ENCODE measurements at places on chromosomes 4 and X. TPM values are rescaled to one million over a fixed set of nuclear protein-coding genes. Genes with fewer than 3 reads are reported as not detected.

DNA sequence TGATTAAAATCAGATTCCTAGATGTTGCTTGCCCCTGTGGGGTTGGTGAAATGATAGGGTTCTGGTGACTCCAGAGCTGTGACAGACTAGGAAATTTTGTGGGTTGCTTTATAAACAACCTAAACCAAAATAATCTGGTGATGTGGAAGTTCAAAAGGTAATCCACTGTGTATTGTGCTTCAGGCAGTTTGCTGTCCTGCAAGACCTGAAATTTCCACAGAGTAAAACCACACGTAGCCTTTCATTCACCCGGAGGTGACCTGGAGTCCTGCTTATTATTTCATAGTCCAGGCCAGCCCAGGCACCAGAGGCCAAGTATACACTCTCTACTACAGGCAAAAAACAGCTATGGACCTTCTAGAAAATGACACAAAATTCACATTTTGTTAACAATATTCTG lies 114.6 kb upstream of the CBR4 start:
- peaks cover 89% of the 10 kb centered on the region for H3K36me3 ChIP-seq
- no peaks in the 10 kb centered on the region for H3K27me3 ChIP-seq
- no peak overlapping the region for H3K27ac ChIP-seq
- H3K4me1 ChIP-seq, result no peaks in the 10 kb centered on the region

GRCh38 chr4:71229477-71230270 lies 109.1 kb upstream of the SLC4A4 start:
- H3K36me3 ChIP-seq, result no peaks in the 10 kb centered on the region
- H3K4me3 ChIP-seq, result peak overlapping the region; percentile 26
- peaks cover 3% of the 10 kb centered on the region for H3K4me1 ChIP-seq

AVPR2 gene
- 2.0 TPM for total RNA-seq

PAGE5 gene
- total RNA-seq, result not detected

All from heart right ventricle (tissue), 16 donors.